ENCODE measurements at places on chromosomes 1 and 21.

DNA sequence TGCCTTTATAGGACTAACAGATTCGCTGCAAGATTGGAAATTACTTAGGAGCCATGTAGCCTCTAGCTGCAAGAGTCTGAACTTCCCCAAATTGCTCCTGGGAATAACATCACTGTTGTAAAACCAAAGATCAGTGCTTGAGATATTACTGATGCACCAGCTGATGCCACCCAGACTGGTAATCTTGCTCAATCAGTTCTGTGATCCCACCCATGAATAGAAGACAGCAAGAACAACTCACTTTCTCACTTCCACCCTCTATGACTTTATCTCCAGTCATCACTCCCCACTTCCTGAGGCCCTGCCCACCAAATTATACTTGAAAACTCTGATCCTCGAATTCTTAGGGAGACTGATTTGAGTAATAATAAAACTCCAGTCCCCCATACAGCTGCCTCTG lies 1011.1 kb downstream of the PLA2G4A start:
- no peak for DNase-seq

- no peak for DNase-seq
These were observed 22.7 kb downstream of the KCNA2 start for GRCh38 chr1:110583505-110583904.

GRCh38 chr1:43522776-43523480 lies 7.8 kb upstream of the PTPRF start:
- DNase-seq, result no peak

- no peak for DNase-seq
These were observed 153.4 kb downstream of the ETS2 start for GRCh38 chr21:38958940-38959691.

GRCh38 chr1:26405281-26405915 lies 5.2 kb upstream of the LIN28A start:
- DNase-seq, result no peak

- no peak for DNase-seq
These were observed 15.3 kb downstream of the MFSD2A start for GRCh38 chr1:39970274-39970673.

- no peak for DNase-seq
These were observed 217.6 kb downstream of the SDCCAG8 start for GRCh38 chr1:243473227-243474135.

DNA sequence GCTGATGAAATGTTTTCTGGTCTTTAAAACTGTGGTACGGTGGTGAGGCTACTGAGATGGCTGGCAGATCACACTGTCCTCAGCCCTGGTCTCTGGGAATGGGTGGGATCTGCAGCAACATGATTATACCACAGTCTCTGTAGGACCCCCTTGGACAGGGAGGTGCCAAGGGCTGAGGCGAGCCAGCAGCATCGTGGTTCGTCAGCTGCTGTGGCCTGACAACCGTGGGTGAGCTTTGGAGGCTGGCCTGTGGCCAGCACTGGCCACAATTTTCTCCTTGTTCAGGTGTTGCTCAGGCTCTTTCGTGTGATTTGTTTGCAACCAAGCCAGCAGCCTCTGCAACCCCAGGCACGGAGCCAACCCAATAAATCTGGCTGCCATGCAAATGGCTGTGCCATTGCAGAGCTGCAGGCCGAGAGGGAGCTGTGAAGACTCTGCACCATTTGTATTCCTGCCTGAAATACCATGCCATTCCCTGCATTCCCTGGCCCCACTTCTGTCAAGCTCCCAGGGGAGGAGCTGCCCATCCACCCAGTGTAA lies 70.9 kb downstream of the PCP4 start:
- DNase-seq, result peak; percentile 75

GRCh38 chr1:83500987-83501591 lies 497.8 kb downstream of the TTLL7 start:
- DNase-seq, result no peak

GRCh38 chr1:182051938-182052337 lies 9.6 kb downstream of the ZNF648 start:
- DNase-seq, result no peak

- no peak for DNase-seq
These were observed 39.5 kb upstream of the DDAH1 start for GRCh38 chr1:85504417-85504816.

DNA sequence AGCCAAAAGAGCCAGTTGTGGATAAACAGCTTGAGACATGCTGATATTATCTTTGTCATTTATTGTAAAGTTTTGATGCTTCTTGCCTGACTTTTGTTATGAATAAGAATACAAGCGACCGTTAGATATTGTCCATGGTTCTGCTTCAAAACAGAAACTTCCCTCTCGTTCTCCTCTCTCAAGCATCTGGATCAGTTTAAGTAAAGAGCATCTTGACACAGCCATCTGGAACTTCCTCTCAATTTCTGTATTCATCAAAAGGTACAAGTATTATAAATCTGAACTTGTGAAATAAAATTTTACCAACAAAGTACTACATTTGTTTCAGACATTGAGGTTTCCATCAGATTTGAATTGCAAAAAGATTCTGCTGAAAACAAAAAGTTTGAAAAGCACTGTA lies 36.4 kb upstream of the CLDN14 start:
- no peak for DNase-seq

- no peak for DNase-seq
These were observed 65.7 kb downstream of the MAP3K7CL start for GRCh38 chr21:29195981-29196669.

GRCh38 chr1:30511563-30511962 lies 211.8 kb downstream of the MATN1 start:
- no peak for DNase-seq

- DNase-seq, result no peak
These were observed 12.3 kb upstream of the OTUD3 start for GRCh38 chr1:19869929-19870328.

DNA sequence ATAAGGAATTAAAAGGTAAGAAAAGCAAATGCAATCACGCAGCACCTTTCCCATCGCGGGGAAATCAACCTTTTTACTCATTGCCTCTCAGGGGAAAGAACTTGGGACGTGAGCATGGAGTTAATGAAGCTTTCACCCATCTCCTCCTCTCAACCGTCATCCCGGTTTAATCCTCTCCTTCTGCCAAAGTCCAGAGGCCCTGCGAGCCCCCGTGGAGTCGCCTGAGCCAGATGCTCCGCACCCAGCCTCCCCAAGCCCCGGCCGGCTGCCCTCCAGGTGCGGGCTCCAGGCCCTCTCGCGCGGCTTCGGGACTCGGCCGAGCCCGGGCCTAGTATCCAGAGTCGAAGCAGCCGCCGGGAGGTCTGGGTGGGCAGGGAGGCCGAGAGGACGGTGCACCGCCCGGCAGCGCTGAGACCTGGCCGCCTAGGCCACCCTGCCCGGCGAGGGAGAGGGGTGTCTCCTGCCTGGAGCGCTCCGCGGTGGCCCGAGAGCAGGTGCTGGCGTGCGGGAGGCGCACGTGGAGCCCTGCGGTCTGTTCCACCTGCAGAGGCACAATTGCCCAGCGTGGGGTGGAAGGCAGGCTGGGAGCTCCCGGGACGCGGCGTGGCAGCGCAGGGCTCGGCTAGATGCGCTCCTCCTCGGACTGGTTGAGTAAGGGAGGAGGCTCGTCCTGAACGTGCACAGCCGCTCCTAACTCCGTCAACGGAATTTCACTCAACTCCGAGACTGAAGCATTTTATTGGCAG lies 218.5 kb downstream of the SDCCAG8 start:
- no peak for DNase-seq

GRCh38 chr1:69568421-69569174 lies 876 bp downstream of the LRRC7 start:
- peak; percentile 44 for DNase-seq

DNA sequence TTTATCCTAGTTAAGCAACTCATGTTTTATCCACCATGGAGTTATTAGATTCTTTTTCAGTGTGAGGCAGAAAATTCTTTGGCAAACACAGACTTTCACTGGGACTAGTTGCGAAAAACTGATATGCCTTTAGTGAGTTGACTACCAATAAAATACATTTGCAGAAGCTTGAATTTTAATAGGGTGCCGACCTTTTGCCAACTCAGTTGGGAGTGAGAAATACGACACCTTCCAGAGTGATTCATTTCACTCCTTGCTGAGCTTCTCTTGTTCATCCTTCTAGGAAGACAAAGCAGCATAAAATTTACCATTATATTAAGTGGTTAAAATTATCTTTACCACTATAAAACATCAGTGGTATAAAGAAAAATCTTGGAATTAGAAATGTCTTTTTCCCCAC lies 1.2 kb upstream of the KRTAP23-1 start:
- DNase-seq, result no peak

DNA sequence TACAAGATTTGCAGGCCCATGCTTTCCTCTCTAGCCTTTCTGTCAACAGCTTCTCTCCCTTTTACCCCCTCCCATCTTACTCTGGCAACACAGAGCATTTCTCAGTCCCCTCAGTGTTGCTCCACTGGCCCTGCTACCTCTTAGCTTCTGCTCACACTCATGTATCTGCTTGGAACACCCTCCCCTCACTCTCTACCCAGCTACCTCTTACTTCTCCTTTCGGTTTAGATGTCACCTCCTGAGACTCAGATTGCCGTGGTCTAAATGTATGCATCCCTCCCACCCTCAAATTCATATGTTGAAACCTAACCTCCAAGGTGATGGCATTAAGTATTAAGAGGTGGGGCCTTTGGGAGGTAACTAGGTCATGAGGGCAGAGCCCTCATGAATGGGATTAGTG lies 80.1 kb downstream of the FOXD2 start:
- DNase-seq, result no peak

- no peak for DNase-seq
These were observed 132.9 kb downstream of the SYT2 start for GRCh38 chr1:202577381-202577780.

DNA sequence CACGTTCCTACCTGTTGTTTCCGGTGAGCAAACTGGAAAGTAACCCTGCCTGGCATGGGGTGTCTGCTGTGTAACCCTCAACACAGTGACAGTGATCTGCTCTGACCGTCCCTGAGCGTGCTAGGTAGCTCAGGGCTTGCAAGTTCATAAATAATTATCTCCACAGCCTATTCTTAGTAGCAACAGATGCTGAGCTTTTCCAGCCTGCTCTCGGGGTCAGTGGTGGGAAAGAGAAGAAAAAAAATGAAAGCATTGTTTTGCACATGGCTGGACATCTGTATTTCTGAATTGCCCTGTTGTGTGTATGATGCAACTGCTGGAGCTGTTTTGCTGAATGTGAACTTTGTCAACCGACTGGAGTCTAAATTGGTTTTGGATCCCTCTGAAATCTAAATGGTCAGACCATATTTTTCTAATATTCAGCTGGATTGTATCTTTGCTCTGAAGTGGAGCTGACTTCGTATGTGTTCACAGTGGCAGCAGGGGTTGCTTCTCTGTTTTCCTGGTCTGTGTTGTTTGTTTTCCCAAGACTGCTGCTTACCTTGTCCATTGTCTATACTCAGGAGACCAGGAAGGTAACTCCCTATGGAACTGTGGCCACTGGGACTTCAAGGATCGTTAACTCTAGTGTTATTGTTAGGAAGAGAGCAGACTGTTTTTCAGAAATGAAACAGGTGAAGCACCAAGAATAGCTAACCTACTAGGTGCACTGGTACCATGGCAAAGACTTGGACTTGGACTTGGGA lies 27.0 kb downstream of the TGFB2 start:
- DNase-seq, result no peak

DNA sequence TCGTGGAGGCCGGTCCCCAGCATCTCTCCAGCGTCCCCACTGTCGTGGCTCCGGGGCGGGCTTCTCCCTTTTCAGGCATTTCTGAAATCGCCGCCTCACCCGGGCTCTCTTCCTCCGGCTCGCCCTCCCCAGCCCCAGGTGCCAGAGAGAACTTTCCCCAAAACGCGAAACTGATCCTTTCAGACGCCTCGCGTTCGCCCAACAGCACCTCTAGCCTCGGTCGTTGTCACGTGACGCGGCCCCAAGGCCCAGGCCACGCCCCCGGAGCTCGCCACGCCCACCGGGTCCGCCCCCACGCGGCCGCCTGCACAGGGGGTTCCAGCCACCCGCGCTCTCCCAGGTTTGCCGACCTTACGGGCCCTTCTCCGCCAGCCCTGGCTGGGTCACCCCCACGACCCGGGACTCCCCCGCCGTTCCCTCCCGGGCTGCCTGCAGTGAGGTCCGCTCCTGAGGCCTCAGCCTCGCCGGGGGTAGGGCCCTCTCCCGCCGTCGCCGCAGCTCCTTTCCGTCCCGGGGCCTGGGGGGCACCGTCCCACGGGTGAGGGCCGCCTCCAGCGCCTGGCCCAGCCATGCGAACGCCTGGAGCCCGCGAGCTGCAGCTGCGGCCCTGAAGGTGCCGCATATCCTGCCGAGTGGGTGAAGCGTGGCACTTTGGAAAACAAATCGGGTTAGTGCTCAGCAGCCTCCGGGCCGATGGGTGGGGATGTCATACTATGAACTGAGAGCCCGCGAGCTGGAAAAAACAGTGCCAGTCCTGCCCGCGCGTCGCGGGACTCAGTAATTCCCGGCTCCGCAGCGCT lies 21.0 kb downstream of the H3-3A start:
- DNase-seq, result no peak

DNA sequence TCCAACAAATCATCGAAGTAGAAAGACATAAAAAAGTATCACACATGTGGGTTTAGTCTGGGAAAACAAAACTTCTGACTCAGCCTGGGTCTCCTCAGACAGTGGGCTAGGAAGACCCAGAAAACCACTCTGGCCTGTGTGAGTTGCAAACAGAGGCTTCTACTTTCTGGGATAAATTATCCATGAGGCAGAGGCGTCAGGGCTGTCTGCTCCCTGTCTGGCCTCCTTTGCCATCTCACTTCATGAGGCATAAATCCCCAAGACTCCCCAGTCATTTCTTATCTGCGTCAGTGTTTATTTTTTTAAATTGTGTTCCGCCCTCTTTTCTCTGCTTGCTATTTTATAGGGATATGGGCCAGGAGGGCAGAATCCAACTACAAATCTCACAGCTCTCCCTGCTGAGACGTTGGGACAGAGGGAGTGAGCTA lies 80.6 kb upstream of the TRABD2B start:
- no peak for DNase-seq

DNA sequence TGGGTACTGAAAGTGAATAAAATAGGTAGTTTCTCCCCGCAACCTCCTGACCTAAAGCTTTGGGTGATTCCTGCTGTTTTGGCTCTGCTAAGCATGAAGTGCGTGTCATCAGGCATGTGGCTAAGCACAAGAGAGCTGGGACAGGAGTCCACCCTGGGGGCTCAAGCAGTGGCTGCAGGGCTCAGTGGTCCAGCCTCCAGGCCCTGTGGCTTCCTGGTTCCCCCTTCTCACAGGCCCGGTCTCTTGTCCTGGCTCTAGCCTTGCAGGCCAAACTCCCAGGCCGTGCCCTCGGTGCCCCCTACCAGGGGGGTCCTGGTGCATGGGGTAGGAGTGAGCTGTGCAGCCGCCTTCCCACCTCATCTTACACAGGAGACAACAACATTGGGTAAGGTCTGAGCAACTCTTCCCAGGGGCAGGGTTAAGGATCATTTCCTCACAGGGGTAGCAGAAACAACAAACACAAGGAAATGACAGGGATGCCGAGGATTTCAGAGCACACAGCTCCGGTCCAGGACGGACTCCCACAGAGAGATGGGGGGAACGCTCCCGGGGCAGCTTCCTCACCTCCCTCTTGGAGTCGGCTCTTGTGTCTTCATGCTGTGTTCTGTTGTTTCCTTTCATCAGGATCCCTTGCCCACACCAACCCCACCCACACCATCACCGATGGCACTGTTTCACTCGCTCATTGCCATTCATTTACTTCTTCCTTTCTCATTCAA lies 19.8 kb upstream of the SLC2A1 start:
- no peak for DNase-seq
